ENCODE measurements at places on chromosomes 1 and 21.

DNA sequence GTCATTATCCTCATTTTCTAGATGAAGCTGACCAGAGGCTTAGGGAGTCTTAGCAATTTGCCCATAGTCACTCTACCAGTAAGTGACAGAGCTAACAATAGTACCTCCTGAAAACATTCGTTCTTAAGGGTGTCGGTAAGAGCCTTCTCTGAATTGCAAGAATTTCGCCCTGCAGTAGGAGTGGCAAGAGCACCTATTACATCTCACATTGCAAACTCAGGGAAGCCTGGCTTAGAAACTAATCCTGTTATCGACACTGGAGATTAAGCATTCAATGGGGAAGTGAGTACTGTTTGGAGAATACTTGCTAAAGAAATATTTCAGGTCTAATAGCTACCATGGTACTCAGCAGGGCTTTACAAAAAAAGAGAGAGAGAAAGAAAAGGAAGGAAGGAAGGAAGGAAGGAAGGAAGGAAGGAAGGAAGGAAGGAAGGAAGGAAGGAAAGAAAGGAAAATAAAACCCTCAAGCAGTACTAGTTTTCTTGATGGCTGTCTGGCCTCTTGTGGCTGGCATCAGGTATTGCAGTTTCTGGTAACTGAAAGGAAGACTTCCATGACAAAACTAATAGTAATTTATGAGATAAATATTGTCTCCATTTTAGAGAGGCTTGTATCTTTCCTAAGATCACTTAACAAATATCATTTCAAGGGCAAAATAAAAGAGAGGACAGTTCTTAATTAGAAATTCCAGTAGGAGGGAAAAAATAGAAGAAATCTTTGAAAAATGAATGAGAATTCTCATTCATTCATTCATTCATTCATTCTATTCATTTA is 10.4 kb downstream of the C1orf226 start:
- DNase-seq, result peak; percentile 2

DNA sequence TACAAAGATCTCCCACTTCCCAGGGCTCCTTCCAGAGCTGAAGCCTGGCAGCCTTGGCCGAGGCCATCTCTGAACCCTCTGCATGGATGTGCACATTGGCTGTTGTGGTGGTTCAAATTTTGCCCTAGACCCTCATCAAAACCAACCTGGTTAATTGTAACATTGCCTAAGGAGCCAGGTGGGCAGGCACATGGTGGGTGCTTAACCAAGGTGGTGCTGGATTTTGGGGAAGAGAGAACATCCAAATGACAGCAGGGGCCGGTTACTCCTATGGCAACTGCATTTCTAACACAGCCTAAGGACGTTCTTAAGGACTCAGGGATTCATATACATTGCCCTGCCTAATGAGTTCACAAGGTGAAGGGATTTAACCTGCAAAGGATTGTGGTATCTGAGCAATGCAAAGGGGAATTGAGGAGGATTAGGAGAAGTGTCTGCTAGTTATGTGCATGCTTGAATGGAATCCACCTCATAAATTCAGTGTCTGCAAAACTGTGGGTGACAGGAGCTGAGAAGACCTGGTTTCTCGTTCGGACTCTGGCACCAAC is 10.3 kb downstream of the RUNX1 start:
- DNase-seq, result no peak

DNA sequence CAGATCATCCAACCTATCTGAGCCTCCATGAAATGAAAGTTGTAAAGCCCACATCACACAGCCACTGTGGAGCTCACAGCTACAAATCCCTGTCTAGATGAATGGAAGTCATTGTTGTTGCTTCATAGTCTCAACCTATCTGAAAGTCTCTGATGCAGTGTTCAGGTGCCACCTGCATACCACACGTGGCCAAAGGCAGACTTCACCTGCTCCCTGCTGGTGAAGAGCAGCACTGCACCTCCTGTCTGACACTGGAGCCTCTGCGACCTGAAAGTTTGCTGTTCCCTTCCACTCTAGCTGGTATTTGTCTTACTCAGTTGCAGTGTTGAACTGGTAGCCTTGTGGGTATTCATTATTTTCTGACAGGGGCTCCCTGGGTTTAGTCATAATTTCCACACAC is 18.4 kb downstream of the LORICRIN start:
- DNase-seq, result peak; percentile 24

- DNase-seq, result no peak
Measured at GRCh38 chr1:58627221-58627620, 50.2 kb upstream of the TACSTD2 start.

DNA sequence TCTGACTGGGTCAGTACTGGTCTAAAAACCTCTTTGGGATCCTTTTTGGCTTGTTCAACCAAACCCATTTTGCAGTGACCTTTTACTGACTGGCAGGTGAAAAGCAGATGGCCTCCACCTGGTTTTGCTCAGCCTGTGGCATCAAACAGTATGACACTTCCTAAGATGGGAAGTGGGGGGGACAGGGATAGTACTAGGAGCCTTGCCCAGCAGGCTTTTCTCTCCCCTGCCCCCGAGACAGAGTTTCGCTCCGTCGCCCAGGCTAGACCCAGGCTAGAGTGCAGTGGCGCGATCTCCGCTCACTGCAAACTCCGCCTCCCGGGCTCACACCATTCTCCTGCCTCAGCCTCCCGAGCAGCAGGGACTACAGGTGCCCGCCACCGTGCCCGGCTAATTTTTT is 18.3 kb downstream of the INTS3 start:
- DNase-seq, result no peak

DNA sequence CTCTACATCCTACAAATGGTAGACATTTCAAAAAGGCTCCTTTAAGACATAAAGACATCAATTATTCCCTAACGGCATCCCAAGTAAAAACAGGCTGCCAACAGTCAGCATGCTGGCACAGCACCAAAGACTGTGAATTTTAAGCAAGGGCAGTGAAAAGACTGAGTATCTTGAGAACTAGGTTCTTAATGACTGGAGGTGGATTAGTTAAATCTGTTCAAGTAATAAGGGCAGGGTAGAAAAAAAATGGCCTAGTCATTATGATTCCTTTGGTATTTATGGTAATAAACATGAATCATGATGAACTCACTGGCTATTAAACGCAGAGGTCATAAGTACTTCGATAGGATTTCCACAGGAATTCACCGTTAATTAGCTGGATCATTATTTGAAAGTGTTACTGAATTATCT is 75.2 kb downstream of the KIFAP3 start:
- no peak for DNase-seq
